ENCODE measurements at places on chromosomes 7 and 10.

DNA sequence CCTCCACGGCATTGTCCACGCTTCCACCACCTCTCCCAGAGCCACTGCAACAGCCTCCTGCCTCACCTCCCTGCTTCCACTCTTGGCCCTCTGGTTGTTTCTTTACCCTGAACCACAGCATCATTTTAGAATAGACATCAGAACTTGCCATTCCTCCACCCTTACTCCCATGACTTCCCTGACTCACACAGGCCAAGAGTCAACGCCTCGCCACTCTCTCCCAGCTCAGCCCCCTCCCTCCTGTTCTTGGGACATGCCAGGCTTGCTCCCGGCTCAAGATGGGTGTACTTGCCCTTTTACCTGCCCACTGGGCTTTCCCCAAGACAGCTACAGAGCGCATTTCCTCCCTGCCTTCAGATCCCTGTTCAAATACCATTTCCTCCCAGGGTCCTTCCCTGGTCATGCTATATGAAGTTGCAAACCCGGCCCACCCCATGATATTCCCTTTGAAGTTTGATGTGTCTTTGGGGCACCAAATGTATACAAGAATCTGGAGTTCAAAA is 429.1 kb downstream of the RPS24 start:
- no peak overlapping the region for H3K4me3 ChIP-seq
- no peaks in the 10 kb centered on the region for H3K36me3 ChIP-seq
- no peak overlapping the region for H3K27ac ChIP-seq
- no peaks in the 10 kb centered on the region for H3K27me3 ChIP-seq
- DNase-seq = no peak

DNA sequence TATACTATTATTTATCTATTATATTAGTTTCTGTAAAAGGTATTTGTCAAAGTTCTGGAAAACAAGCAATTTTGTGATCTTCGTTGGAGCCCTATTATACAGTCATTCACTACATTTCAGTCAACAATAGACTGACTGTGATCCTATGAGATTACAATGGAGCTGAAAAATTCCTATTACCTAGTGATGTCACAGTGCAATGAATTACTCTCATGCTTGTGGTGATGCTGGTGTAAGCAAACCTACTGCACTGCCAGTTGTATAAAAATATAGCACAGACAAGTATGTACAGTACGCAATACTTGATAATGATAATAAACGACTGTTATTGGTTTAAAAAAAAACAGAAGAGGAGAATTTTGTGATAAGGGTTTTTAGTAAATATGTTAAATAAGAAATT is 21.4 kb downstream of the OR6V1 start:
- no peaks in the 10 kb centered on the region for H3K36me3 ChIP-seq
- H3K4me3 ChIP-seq = no peak overlapping the region
- H3K27me3 ChIP-seq = no peaks in the 10 kb centered on the region

GRCh38 chr7:127768241-127768640 is 116.2 kb downstream of the SND1 start:
- peaks cover 4% of the 10 kb centered on the region for H3K4me1 ChIP-seq
- no peak overlapping the region for H3K27ac ChIP-seq
- no peak for DNase-seq
- H3K4me3 ChIP-seq = no peak overlapping the region

DNA sequence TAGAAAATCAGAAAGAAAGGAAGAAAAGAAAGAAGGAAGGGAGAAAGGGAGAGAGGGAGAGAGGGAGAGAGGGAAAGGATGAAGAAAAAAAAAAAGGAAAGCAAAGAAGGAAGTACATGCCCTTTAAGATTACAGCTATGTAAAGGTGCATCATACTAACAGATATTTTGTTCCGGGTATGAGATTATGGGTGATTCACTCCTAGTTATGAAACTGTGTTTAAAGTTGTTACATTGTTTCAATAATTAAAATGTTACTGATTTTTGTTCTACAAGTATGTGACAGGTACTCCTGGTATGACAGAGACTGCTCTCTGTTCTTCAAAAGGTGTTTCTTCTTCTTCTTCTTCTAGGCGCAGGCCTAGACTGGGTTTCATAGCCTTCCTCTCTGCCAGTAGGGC is 808.9 kb downstream of the GRID1 start:
- H3K27ac ChIP-seq = no peak overlapping the region
- no peaks in the 10 kb centered on the region for H3K4me1 ChIP-seq
- no peak overlapping the region for H3K4me3 ChIP-seq
- H3K27me3 ChIP-seq = no peaks in the 10 kb centered on the region

Data from GM12878 (cell line).